LHCN-M2 (cell line): ENCODE measurements at places on chromosomes 5 and 9. TPM values are rescaled to one million over a fixed set of nuclear protein-coding genes. Genes with fewer than 3 reads are reported as not detected.

- peak; percentile 10 for DNase-seq
Measured at GRCh38 chr5:132714456-132715307, 22.7 kb downstream of the KIF3A start.

DNA sequence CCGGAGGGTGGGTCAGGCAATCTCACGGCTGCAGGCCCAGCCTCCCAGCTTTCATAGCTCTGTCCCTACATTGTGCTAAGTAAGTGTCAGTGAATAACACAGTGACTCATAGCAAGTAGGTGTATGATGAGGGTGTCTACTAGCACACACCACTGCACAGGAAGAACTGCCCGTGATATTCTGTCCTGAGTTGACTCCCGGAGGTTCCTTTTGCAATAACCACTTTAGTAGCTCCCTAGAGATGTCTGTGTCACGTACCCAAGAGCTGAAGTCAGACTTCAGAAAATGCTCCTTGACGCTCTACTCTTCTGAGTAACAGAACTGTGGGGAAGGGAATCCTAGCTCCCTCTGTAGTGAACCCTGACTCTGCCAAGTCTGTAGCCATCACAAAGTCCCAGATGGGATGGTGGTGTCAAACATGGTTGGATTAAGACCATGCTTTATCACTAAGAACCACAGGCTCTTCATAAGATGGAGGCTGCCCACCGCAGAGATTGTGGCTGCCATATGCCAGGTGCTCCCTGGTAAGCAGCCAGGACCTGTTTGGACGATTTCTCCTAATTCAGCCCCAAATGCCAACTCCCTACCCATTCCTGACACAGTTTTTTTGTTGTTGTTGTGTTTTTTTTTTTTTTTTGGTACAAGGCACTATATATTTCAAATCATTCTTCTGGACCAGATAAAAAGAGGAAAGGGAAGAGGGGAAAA lies 352.6 kb upstream of the PANK3 start:
- peak; percentile 6 for DNase-seq

- DNase-seq: no peak
Measured at GRCh38 chr5:115755675-115756074, 60.8 kb downstream of the CDO1 start.

GRCh38 chr5:133741818-133742355 lies 129.5 kb upstream of the FSTL4 start:
- DNase-seq: no peak

- no peak for DNase-seq
Measured at GRCh38 chr5:75612901-75613300, 1.6 kb downstream of the ANKDD1B start.

- DNase-seq: no peak
Measured at GRCh38 chr9:131739133-131739958, 530 bp downstream of the RAPGEF1 start.

DNA sequence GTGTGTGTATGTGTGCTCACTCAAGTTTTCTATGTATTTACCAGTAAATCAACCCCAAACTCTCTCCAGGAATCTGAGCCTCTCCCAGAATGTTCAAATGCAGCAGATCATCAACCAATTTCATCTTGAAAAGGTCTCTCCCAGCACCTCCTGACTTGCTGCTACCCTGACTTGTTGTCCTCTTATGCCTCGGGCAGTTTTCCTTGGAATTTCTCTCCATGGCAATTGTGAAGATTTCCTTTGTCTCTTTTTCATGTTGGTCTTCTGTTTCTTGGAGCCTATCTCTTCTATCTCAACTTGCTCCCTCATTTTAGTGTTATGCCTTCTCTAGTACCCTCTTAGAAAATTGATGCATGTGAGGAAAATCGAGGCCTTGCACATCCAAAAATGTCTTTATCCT lies 303.6 kb upstream of the KIF2A start:
- no peak for DNase-seq

DNA sequence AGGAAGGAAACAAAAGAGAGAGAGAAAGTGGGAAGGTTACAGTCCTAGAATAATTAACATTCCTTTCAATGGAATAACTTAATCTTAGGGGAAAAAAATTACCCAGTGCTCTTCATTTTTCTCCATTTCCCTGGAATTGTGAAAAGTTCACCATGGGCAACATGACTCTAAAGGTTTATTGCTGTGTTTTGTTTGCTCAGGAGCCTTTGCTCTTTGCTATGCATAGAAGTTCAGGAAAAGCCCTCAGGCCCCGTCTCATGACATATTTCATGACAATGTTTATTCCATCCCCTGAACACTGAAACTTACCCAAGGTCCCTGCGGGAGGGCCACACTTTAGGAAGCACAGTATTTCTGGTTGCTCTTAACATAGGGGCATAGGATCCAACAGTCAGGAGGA lies 9.8 kb upstream of the CTSL start:
- DNase-seq: no peak

DNA sequence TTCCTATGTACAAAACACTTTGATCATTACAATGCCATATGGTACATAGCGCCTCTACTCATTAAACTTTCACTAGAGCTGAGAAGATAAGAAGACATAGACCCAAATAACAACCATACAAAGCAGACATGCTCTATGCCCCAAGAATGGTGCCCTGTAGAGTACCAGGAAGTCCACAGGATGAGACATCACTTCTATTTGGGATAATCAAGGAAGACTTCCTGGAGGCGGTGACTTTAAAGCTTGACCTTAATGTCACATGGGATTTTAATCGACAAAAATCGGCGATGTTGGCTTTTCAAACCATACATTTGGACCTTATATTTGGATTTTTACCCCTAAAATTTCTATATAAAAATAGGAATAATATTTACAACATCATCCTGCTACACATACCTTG lies 224.3 kb upstream of the MAP3K1 start:
- no peak for DNase-seq

DNA sequence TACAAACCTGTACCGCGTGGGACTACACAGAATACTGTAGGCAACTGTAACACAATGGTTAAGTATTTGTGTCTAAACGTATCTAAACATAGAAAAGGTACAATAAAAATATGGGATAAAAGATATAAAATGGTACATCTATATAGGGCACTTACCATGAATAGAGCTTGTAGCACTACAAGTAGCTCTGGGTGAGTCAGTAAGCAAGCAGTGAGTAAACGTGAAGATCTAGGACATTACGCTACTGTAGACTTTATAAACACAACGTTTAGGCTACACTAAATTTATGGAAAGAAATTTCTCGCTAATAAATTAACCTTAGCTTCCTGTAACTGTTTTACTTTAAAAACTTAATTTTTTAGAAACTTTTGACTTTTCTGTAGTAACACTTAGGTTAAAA lies 46.5 kb downstream of the MRPS27 start:
- no peak for DNase-seq

DNA sequence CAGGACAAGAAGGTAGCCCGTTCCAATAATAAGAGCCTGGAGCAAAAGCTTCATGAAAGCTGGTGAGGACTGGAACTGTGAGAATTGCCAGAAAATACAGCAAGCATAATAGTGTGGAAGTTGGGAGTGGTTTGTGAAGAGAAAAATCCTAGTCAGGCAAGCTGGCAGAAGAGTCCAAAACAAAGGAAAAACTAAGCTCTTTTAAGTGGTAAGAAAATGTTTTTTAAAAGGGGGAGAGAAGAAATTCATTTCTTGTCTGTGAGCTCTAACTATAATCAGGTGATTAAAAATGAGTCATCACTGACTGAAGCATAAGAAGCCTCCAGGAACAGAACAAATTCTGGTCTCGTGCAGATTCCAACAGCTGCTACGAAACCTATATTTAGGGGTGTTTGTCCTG lies 102.6 kb downstream of the CAAP1 start:
- DNase-seq: peak; percentile 90

The GMCL2 gene
- total RNA-seq: not detected in 2 replicates

The TDRD7 gene
- total RNA-seq: 6.2 and 8.5 TPM in 2 replicates

The RHOBTB3 gene
- 285 and 300 TPM in 2 replicates for total RNA-seq

The C9orf78 gene
- total RNA-seq: 63.3 and 79.4 TPM in 2 replicates

The AGXT2 gene
- total RNA-seq: not detected in 2 replicates
